ENCODE measurements at places on chromosomes 4 and X.

GRCh38 chr4:72895408-72895807, 174.1 kb downstream of the COX18 start:
- no peak for DNase-seq

DNA sequence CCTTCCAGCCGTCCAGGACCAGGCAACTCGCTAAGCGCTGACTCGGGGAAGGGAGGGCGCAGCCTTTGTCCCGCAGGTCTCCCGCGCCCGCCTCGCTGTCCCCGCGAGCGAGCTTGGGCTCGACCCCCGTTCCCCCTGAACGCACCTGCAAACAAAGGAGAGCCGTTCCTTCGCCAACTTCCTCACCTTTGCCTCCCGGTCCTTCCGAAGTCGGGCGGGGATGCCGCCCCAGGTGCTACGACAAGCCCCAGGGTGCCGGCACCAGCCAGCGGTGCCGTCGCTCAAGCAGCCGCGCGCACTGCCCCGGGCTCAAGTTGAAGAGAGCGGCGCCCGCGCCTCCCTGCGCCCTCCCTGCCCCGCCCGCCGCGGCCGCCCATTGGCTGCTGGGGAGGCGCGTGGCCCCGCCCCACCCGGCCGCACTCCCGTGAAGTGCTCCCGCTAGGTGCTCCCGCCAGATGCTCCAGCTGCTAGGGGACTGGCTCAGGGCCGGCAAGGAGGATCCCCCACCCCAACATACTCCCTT, 107.1 kb downstream of the NSUN7 start:
- DNase-seq: no peak

DNA sequence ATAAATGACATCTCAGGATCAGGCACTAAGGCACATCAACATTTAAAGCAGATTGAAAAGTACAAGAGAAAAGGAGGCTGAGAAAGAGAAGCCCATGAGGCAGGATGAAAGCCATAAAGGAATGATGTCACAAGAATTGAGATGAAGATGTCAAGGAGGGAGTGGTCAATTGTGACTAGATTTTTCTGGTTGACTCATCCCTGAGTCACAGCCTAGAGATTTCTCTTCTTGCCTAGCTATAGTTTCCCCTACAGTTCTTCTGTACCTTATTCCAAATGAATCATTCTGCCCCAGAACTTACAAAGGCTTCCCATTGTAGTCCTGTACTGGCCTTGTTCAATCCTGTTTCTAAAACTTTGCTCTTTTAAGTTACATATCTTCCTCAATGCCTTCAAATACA, 3.4 kb upstream of the USP53 start:
- DNase-seq: no peak

- no peak for DNase-seq
Measured at GRCh38 chrX:499870-500364, 113.2 kb upstream of the PPP2R3B start.

DNA sequence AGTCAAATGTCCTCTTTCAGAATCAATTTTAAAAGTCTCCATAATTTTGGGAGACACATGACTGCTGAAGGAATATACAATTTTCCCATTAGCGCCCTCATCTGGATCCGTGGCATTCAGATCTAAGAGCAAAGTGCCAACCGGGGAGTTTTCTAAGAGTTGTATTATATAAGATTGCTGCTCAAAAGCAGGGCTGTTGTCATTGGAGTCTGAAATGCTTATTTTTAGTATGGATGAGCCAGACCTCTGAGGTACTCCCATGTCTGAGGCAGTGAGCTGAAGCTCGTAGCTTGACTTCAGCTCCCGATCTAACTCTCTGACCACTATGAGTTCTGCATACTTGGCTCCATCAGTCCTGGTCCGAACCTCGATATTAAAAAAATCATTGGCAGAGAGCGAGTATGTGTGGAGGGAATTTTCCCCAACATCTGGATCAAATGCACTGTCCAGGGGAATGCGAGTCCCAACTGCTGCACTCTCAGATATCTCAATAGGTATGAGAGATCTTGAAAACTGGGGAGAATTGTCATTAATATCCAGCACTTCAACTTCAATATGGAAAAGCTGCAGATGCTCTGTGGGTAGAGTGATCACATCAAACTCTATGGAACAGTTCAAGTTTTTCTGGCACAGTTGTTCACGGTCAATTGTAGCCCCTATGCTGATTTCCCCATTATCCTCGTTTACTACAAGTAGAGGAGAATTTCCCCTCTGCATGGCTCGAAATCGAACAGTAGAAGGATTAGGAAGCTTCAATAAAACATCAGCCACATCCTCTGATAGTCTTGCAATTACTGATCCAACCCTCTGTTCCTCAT, 917 bp downstream of the PCDH18 start:
- no peak for DNase-seq

- no peak for DNase-seq
Measured at GRCh38 chrX:118973389-118974087, 880 bp upstream of the LONRF3 start.

DNA sequence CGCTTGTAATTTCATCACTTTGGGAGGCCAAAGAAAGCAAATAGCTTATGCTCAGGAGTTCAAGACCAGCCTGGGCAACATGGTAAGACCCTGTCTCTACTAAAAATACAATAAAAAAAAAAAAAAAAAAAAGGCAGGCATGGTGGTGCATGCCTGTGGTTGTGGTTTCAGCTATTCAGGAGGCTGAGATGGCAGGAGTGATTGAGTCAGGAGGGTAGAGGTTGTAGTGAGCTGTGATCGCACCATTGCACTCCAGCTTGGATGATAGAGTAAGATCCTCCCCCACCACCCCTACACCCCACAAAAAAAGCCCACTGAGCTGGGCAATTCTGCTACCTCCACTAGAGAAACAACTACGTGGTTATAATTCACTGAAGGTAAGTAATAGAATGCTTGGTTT, 118.8 kb upstream of the PCDH18 start:
- no peak for DNase-seq

DNA sequence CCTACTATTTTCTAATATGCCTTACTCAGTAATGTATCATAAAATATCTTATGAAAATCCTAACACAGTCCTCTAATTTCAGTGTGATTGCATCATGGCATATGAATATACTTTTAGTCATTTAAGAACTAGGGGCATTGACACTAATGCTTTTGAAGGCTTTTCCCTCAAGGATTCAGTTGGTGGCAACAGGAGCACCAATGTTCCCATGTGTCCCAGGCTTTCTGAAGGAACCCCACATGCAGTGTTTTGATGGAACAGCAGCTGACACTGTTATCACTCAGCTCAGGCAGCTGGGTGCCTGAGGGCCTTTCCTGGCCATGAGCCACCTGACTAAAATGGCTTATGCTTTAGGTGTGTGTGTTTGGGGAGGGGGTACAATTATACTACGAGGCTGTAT, 348.3 kb downstream of the ARHGAP24 start:
- DNase-seq: no peak

DNA sequence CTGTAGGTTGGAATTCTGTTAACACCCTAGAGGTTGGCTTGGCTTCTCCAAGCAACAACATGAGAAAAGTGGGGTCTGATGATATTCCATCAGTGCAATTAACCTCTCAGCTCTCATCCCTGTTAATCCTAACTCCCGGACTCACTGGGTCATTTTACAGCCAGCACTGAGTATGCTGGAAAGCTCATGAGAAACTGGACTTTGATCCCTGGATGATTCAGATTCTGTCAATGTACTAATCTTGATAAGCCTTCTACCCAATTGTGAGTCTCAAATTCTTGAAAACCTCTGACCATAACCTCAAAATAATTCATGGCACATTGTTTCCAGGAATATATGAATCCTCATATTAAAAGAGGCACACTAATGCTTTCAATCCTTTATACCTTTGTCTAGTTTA, 244.3 kb upstream of the DCAF8L1 start:
- no peak for DNase-seq

DNA sequence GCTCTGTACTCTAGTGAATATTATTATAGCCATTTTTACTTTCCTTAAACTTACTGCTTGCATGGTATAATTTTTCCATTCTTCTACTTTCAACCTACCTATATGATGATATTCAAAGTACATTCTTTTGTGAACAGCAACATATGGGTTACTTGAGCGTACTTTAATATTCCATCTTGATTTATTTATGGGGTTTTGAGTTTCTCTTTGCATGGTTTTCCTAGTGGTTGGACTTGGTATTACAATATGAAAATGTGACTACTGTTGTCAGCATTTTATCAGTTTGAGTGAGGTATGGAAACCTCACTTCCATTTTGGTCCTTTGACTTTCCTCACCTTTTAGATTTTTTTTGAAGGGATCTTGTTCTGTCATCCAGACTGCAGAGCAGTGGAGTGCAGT, 35.9 kb downstream of the ADGRG4 start:
- no peak for DNase-seq

- peak; percentile 14 for DNase-seq
Measured at GRCh38 chr4:122503214-122503613, 46.7 kb upstream of the IL2 start.

- DNase-seq: no peak
Measured at GRCh38 chr4:130074096-130074495, 978.1 kb downstream of the C4orf33 start.

GRCh38 chr4:120055162-120055561, 11.5 kb downstream of the MAD2L1 start:
- DNase-seq: no peak

- no peak for DNase-seq
Measured at GRCh38 chr4:182604161-182604622, 313.0 kb downstream of the DCTD start.

DNA sequence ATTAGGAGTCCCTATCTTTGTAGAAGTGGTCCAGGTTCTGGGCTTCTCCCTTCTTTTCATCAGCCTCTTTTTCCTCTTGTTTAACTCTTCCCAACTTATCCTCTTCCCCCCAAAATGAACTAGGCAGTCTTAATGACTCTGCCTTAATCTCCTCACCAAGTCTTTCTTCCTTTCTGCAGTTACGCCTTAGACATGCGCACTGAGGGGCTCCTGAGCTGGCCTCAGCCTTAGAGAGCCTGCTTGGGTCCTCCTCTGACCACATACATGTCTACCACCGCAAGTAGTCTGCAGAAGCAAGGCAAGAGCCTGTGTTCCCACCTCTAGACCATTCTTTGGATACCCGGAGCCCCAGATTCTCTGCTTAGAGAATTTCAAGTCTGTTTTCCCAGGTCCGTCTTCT, 199.9 kb downstream of the MGST2 start:
- DNase-seq: no peak

DNA sequence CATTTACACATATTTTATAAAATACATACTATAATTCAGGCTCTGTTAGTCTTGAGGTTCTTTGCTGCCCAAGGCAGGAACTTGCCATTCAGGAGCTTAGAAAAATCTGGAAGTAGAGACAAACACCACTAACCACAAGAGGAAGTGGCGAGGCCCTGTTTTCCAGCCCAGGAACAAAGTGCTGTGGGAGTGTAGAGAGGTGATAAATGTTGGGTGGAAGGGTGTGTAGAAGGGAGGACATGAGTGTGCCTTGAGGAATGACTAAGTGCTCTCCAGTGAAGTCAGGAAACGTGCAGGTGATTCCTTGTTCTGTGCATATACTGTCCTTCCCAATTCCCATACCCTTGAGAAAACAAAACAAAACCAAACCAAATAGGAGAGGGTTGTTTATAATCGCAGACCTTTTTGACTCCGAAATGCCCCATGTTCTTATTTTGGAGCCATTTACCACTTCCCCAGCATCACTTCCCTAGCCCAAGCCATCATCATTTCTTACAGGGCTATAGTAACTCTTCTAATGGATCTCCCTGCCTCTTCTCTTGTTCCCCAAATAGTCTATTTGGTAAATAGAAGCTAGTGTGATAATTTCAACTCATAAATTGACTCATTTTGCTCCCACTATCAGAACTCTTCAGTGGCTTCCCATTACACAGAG, 83.2 kb downstream of the GPAT3 start:
- DNase-seq: no peak

- DNase-seq: no peak
Measured at GRCh38 chr4:78691334-78691754, 84.8 kb upstream of the BMP2K start.

DNA sequence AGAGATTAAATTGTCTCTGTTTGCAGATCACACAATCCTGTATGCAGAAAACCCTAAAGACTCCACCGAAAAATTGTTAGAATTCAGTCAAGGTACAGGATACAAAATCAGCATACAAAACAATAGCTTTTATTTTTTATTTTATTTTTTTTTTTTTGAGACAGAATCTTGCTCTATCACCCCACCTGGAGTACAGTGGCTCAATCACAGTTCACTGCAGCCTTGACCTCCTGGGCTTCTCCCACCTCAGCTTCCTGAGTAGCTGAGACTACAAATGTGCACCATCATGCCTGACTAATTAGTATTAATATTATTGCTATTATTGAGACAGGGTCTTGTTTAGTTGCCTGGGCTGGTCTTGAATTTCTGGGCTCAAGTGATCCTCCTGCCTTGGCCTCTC, 8.9 kb upstream of the PLXNB3 start:
- no peak for DNase-seq

DNA sequence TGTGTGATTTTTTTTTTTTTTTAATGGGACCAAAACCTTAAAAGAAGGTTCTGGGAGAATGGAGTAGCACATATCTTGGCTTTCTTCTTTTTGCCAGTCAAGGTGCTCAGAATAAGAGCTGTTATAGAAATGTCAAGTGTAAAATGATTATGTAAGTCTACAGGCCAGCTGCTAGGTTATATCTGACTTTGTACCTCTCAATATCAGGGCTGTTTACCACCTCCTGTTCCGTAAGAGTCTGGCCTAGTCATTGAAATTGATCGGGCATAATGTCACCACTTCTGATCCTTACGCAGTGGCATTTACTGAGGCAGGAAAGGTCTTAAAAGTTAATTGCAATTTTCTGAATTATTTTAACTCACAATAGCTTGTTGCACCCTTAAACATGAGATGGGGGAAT, 41.1 kb downstream of the LIMCH1 start:
- no peak for DNase-seq

GRCh38 chr4:137238456-137239162, 293.7 kb downstream of the PCDH18 start:
- no peak for DNase-seq

DNA sequence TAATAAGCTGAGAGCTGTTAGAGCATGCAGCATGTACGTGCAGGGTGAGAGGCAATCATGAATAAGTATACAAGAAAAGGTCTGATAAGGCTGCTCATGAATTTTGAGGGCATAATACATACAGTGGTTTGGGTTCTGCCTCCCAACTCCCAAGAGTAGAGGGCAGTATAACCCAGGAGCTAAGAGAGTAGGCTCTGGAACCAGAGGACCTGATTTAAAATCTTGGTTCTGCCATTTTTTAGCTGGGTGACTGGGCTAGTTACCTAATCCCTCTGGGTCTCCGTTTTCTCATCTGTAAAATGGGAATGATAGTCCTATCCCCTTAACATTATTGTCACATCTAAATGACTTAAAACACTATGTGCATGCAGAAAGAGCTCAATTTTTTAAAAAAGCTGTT, 85.3 kb downstream of the LNX1 start:
- DNase-seq: no peak
